ENCODE measurements at places on chromosomes 5 and 9.

GRCh38 chr5:95770830-95771708 is 39.9 kb downstream of the RHOBTB3 start:
- no peak for DNase-seq

DNA sequence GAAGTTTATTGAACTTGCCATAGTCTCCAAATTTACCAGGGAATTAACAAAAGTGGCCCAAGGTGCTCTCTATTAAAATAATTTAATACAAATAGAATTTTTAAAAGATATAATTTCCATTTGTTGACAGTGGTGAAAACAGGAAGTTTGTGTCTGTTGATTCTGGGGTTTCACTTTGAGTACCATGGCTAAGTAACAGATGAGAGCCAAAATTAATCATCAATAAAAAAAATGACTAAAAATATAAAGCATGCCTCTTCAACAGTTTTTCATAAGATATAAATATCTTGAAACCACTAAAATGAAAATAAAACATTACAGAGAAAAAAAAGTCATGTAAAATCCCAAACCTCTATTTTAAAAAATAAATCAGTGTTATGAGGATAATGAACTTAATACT is 49.8 kb downstream of the SGCD start:
- no peak for DNase-seq

- DNase-seq = peak; percentile 77
These were observed 77.8 kb upstream of the SPIN1 start for GRCh38 chr9:88310310-88310980.

DNA sequence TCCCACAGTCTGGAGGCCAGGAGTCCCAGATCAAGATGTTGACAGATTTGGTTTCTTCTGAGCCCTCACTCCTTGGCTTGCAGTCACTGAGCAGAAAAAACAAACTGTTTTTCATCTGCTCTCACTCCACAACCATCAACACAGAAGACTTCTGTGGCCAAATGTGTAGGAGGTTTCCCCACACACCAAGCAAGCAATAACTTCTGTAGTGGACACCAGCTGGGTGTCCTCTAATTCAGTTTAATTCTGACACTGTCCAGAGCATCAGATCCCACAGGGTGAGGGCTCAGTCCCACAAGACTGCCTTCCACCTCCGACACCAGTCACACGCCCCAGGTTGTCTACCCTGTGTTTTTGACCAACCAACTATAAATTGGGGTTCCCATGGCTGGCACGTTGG is 209.9 kb downstream of the AOPEP start:
- DNase-seq = no peak

- DNase-seq = no peak
These were observed 6.6 kb downstream of the SLC22A4 start for GRCh38 chr5:132300577-132301343.

- no peak for DNase-seq
These were observed 210.8 kb downstream of the CWC27 start for GRCh38 chr5:64979531-64979930.

DNA sequence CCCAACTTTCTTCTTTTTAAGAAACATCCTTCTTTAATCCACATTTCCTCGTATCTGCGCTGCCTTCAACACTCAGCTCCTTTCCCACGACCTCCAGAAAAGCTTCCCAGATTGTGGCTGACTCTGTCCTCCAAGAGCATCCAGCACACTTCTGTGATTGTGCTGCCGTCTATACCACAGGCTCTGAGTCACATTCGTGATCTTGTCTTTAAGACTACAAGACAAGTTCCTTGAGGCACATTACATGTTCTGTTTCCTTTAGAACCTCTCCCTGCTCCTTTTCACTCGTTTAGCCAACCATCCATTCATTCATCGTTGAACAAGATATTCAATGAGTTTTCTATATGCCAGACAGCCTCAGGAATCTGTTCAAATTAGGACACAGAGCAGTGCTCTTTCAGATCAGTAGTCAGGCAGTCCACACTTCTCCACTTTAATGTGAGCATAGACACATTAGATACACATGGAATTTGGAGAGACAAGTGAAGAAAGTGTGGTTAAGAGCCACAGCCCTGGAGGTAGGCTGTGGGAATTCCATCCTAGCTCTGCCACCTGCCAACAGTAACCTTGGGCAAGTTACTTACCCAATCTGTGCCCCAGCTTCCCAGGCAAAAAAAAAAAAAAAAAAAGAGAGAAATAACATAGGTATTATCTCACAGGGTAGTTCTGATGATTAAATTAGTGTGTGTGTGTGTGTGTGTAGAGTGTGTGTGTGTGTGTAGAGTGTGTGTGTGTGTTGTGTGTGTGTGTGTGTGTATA is 18.9 kb downstream of the WHRN start:
- DNase-seq = no peak

- no peak for DNase-seq
These were observed 158.9 kb upstream of the KLF9 start for GRCh38 chr9:70573308-70573707.

DNA sequence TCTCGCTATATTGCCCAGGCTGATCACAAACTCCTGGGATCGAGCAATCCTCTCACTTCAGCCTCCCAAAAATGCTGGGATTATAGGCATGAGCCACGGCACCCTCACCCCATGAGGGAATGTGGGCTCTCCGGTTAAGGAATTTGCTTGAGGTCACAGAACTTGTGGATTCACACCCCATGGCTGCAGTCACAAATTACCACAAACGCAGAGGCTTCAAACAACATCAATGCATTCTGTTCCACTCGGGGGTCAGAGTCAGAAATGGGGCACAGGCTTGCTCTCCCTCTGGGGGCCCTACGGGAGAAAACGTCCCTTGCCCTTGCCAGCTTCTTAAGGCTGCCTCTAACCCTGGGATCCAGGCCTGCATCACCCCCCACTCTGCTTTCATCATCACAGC is 12.2 kb upstream of the SPINK4 start:
- no peak for DNase-seq

DNA sequence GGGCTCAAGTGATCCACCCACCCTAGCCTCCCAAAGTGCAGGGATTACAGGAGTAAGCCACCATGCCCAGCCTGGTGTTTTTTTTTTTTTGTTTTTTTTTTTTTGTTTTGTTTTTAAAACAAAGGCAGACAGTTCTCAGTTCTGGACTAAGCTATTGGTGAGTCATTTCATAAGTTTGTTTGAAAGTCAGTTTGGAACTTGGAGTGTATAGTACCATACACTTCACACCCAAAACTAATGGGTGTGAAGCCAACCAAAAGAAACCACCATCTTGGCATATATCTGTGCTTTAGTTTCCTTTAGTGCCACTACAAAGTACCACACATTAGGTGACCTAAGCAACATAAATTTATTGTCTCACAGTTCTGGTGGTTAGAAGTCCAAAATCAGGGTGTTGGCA is 13.4 kb downstream of the MAST4 start:
- no peak for DNase-seq

DNA sequence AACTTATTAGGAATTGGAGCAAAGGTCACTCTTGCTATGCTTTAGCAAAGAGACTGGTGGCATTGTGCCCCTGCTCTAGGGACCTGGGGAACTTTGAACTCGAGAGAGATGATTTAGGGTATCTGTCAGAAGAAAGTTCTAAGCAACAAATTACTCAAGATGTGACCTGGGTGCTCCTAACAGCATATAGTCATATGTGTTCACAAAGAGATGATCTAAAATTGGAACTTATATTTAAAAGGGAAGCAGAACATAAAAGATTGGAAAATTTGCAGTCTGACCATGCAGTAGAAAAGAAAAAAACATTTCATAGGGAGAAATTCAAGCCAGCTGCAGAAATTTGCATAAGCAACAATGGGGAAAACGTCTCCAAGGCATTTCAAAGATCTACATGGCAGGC is 68.3 kb downstream of the SEMA5A start:
- no peak for DNase-seq

- no peak for DNase-seq
These were observed 134.4 kb downstream of the FGF1 start for GRCh38 chr5:142551338-142552067.

DNA sequence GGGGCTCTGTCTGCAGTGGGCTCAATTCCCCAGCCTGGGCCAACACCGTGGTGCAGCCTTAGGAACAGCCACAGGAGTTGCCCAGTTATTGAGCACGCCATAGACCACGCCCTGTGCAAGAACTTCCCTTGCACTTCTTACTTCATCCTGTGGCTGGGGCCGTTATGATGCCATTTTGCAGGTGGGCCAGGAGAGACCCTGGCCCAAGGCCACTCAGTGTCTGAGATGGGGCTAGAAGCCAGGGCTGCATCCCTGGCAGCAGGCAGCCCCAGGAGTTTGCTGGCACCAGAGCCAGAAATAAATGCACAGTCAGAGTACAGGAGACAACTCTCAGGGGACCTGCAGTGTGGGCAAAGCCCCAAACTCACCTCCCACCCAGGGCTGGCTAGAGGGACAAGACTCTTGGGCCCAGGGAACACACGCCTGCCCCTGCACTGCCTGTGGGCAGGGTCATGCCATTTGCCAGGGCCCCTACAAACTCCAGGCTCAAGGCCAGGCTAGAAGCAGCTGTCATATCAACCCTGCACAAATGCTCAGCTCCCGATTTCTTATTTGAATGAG is 6.7 kb downstream of the CORO2A start:
- no peak for DNase-seq

DNA sequence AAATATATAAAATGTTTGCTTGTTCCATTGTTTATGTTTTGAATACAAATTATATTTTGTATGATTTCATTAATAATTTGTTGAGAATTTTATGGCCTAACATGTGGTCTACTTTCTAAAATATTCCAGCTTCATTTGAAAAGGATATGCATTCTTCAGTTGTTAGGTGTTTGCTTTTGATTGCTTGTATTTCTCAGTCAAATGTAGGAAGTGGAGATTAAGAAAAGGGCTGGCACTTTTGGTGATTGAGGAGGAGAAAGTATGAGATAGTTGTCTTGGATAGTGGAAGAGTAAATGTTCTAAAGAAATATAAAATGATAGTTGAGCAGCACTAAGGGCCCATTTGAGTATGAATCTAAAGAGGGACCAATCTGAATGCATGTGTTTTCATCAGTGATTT is 23.1 kb downstream of the JAK2 start:
- no peak for DNase-seq

DNA sequence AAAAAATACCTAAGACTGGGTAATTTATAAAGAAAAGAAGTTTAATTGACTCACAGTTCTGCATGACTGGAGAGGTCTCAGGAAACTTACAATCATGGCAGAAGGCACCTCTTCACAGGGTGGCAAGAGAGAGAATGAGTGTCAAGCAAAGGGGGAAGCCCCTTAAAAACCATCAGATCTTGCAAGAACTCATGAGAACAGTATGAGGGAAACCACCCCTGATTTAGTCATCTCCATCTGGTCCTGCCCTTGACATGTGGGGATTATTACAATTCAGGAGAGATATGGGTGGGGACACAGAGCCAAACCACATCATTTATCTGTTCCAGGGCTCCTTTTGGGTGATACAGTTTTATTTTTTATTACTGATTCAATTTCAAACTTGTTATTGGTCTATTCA is 23.2 kb upstream of the ADAMTS16 start:
- DNase-seq = no peak

DNA sequence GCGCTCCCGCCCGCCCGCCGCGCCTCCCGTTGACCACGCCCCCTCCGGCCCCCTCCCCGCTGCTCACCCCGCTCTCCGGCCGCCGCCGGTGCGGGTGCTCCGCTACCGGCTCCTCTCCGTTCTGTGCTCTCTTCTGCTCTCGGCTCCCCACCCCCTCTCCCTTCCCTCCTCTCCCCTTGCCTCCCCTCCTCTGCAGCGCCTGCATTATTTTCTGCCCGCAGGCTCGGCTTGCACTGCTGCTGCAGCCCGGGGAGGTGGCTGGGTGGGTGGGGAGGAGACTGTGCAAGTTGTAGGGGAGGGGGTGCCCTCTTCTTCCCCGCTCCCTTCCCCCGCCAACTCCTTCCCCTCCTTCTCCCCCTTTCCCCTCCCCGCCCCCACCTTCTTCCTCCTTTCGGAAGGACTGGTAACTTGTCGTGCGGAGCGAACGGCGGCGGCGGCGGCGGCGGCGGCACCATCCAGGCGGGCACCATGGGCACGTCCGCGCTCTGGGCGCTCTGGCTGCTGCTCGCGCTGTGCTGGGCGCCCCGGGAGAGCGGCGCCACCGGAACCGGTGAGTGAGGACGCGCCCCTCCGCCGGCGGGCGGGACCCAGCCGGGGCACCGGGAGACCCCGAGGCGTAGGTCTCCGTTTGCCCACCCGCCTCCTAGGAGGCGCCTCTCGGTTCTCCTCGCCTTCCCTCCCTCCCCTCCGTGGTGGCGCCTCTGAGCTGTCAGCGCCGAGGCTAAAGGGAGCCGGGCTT is at the start of gene VLDLR:
Gene VLDLR (plus strand): TSS at position 66 of the 739 bp plus-strand sequence. CDS start 403 bp downstream, at position 469.
- DNase-seq = peak; percentile 48

- DNase-seq = peak; percentile 86
These were observed 2.8 kb upstream of the CCIN start for GRCh38 chr9:36166168-36166927.

GRCh38 chr5:116265471-116265870 is 180.6 kb downstream of the COMMD10 start:
- no peak for DNase-seq

- DNase-seq = no peak
These were observed 85.4 kb downstream of the NTRK2 start for GRCh38 chr9:84754881-84755280.

DNA sequence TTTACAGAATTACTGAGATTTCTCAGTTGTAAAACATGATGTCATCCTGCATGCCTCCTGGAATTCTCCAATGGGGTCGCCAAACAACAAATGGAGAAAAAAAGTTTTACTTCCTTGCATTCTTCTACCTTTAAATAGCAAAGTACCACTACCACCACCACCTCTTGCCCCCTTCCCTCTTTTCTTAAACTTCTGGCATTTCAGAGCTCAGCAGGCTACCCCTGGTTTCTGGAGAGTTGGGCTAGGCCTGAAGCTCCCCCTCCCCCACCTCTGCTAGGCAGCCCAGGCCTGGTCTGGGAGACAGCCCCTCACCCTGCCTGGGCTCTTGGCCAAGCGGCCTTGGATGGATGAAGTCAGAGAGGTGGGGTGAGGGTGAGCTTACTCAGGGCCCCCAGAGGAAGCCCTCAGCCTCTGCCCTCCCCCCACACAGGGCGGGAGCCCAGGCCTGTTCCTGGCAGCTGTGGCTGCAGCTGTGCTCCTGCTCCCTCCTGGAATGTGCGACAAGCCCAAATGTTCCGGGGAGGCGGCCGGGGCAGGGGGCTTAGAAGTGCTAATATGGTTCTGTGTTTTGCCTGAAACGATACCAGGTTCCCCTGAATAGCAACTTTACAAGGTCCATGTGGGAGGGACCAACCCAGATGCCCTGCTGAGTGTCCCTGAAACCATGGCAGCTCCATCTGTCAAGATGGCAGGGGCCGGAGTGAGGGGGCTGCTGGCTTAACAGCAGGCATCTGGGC is 6.0 kb upstream of the CCIN start:
- DNase-seq = no peak

DNA sequence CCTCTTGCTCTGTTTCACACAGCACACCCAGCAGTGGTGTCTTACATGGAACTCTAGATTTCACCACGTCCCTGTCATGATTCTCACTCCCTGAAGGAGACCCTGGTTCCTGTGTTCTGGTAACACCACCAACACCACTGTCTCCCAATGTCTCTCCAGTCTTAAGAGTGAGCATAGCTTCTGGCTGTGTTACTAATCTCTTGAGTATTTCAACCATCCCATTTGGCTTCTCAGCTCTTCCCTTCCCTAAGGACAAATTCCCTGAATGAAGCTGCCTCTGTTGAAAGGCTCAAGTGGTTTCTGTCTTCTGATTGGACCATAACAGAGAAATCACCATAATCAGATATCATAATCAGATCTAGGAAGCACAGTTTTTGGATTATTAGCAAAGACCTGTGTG is 311.8 kb downstream of the DNAH5 start:
- DNase-seq = no peak

- no peak for DNase-seq
These were observed 15.1 kb upstream of the FCHSD1 start for GRCh38 chr5:141665995-141666940.

All from hematopoietic multipotent progenitor cell (in vitro differentiated cells).